ENCODE measurements at places on chromosomes 3 and 15.

DNA sequence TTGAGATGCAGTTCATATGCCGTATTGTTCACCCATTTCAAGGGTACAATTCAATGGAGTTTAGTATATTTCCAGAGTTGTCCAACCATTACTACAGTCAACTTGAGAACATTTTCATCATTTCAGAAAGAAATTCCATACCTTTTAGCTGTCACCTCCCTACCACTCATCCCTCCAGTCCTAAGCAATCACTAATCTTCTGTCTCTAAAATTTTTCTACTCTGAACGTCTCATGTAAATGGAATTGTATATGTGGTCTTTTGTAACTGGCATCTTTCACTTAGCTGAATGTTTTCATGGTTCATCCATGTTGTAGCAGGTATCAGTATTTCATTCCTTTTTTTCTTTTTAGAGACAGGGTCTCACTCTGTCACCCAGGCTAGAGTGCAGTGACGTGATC is 51.1 kb downstream of the CMTM7 start:
- DNase-seq, result no peak

DNA sequence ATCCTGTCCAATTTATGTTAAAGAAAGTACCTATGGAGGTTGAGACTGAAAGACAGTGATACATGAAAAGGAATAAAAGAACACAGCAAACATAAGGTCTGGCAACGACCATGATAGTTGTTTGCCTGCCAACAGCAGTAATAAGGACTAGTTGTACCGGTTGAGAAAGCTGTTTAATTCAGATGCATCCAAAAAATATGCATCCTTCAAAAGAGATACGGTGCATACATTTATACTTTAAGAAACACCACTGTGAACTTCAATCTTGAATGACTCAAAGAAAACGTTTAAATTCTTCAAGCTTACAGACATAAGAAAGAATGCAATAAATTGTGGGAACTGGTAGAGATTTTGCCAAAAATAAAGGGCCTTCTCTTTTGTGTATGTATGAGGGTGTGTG is 492.1 kb downstream of the NLGN1 start:
- DNase-seq, result no peak

GRCh38 chr3:139109271-139109670 is 64.6 kb upstream of the PRR23C start:
- DNase-seq, result no peak

GRCh38 chr3:157785102-157785826 is 282.0 kb upstream of the VEPH1 start:
- no peak for DNase-seq

DNA sequence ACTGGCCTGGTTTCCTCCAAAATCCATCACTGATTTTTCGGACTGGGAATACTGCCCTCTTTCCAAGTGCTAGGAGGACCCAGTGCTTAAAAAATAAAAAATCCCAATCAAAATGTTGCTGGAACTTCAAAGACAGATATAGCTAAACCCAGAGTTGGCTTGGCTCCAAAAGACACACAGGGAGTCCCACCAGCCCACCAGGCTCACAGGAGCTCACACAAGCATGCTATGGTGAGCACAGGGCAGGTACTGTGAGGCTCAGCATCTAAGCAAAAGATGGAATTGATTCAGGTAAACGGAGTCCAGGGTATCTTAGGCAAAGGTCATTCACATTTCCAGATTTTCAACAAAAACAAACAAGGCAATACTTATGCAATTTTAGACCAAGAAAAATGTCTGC is 3.7 kb downstream of the TRANK1 start:
- DNase-seq, result no peak

DNA sequence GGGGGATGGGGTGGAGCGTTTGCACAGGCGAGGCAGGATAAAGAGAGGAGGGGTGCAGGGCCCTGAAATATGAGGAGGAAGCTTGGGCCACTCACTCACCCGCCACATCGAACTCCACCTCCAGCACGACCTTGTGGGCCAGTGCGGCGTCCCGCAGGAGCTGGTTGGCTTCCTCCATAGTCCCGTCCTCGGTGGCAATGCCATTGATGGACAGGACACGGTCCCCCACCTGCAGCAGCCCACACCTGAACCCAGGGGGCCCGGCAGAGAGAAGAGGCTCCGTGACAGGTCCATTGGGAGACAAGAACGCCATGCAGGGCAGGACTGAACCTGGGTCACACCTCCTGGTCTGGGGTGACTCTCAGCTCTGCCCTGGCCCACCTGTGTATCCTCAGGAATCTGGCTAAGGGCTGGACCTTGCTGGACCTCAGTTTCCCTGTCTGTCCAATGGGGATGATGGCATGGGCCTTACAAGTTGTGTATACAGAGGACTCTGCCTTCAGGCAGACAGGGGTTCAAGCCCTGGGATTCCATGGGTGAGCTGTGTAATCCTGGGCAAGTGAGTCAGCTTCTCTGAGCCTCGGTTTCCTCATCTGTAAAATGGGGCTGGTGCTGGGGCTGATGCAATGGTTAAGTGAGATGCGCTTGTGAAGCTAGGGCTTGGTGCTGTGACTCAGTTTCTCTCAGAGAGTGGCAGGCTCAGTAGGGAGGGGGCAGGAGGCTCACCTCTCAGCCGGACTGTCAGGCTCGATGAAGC is 26.4 kb downstream of the GRIP2 start:
- no peak for DNase-seq

Data from D721Med (cell line).